Bronchus fibroblast of lung (primary cell): ENCODE measurements at places on chromosomes 12 and 14. TPM values are rescaled to one million over a fixed set of nuclear protein-coding genes. Genes with fewer than 3 reads are reported as not detected.

The ASCL1 gene
- not detected in 2 replicates for total RNA-seq

The ARHGAP9 gene
- total RNA-seq = not detected in 2 replicates

The CEBPE gene
- not detected in 2 replicates for total RNA-seq

The TMTC1 gene
- total RNA-seq = 23.2 and 26.6 TPM in 2 replicates

The CCDC196 gene
- not detected in 2 replicates for total RNA-seq

The IFNG-AS1 gene
- not detected in 2 replicates for total RNA-seq

The RERG gene
- 0.15 and 0.17 TPM in 2 replicates for total RNA-seq

The FOXN4 gene
- not detected in 2 replicates for total RNA-seq

The KRT6B gene
- total RNA-seq = not detected in 2 replicates

The CLEC14A gene
- 6.2 and 7.6 TPM in 2 replicates for total RNA-seq

The PARPBP gene
- total RNA-seq = 11.1 and 19.5 TPM in 2 replicates

The C1R gene
- total RNA-seq = 101 and 103 TPM in 2 replicates

The FGF23 gene
- total RNA-seq = not detected in 2 replicates

The RERGL gene
- not detected in 2 replicates for total RNA-seq

The FOXG1 gene
- under 0.01 and 0.15 TPM in 2 replicates for total RNA-seq

The ARHGEF25 gene
- total RNA-seq = 15.6 and 16.5 TPM in 2 replicates

The SLC25A47 gene
- not detected in 2 replicates for total RNA-seq

The DDX11 gene
- total RNA-seq = 26.6 and 27.4 TPM in 2 replicates

The TAS2R10 gene
- total RNA-seq = 0.67 TPM in 1 of 2 replicates, not detected in the other

The INHBE gene
- 8.0 and 10.9 TPM in 2 replicates for total RNA-seq

The KIF26A gene
- total RNA-seq = 0.17 and 0.30 TPM in 2 replicates

The ATP23 gene
- total RNA-seq = 13.1 and 17.1 TPM in 2 replicates

The NKX2-1 gene
- not detected in 2 replicates for total RNA-seq

The SLC39A9 gene
- total RNA-seq = 59.0 and 63.7 TPM in 2 replicates

The RBMS2 gene
- 12.2 and 12.6 TPM in 2 replicates for total RNA-seq

The PSMB5 gene
- 311 and 342 TPM in 2 replicates for total RNA-seq

The HNF1A gene
- total RNA-seq = not detected in 2 replicates

The RTL1 gene
- total RNA-seq = not detected in 2 replicates

The RNASE1 gene
- not detected in 2 replicates for total RNA-seq

The DCN gene
- total RNA-seq = 473 and 502 TPM in 2 replicates

The HPD gene
- 0.84 and 1.3 TPM in 2 replicates for total RNA-seq

The HCAR2 gene
- not detected in 2 replicates for total RNA-seq

The CD163L1 gene
- total RNA-seq = 0.15 and 0.17 TPM in 2 replicates
